T-helper 2 cell treated with Interferon-gamma antibody and Interleukin-4, amounts not matched to agents 5 μg/mL and 100 μg/mL, for 36 hours (primary cell): ENCODE measurements at places on chromosomes 1 and 21.

DNA sequence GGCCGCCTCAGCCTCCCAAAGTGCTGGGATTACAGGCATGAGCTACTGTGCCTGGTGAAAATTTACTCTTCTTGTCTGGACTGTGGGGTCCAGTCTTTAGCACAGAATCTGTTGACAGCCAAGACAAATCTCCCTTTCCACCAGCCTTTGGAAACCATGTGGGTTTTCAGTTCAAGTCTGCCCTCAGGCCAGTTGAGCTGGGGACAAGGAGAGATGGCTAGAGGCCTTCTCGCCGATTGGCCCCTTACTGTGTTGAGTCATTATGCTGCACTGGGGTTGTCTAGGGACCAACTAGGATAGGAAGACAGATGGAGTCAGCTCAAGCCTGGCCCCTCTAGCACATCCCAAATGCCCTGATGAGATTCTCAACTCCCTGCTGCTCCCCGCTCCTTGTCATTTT, 8.6 kb upstream of the NKAIN1 start:
- DNase-seq: no peak

- DNase-seq: no peak
Measured at GRCh38 chr1:172460177-172460576, 16.3 kb upstream of the PIGC start.

DNA sequence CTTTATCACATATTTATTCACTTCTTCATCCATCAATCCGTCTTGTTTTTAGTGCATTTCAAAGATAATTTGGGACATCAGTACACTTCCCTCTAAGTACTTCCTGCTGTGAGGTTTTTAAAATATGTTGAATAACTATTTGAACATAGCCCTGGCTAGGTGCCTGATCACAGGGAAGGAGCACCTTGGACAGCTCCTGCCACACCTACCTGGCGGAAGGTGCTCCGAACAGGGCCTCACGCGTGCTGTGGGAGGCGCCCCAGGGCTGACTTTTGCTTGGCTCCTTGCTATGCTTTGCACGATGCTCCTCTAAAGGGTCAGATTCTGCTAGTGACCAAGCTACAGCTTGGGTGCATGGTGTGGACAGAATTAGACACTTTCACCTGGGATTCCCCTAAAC, 4.9 kb upstream of the ATXN7L2 start:
- no peak for DNase-seq

- no peak for DNase-seq
Measured at GRCh38 chr1:85243372-85243771, 16.1 kb downstream of the C1orf52 start.

DNA sequence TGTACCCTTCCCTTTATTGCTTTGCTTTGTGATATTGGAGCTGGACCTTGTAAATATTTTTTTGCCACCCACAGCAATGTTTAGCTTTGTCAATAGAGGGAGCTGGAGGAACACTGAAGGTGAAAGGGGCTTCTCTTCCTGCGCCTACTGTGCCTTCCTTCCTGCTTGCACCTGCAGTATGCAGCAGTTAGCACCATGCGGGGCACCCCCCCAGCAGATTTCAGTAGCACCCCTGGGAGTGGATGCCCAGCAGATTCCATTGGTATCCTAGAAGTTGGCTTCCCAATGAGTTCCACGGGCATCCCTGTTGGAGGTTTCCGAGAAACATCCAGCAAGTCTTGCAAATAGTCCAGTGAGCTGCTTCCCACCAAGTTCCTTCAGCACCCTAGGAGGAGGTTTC, 25.6 kb downstream of the S100A10 start:
- DNase-seq: peak; percentile 45

- DNase-seq: no peak
Measured at GRCh38 chr1:198640174-198640573, 1.3 kb downstream of the PTPRC start.

GRCh38 chr1:244599937-244600350, 53.0 kb upstream of the DESI2 start:
- DNase-seq: peak; percentile 65

GRCh38 chr1:201212461-201213055, 21.9 kb downstream of the IGFN1 start:
- DNase-seq: no peak

DNA sequence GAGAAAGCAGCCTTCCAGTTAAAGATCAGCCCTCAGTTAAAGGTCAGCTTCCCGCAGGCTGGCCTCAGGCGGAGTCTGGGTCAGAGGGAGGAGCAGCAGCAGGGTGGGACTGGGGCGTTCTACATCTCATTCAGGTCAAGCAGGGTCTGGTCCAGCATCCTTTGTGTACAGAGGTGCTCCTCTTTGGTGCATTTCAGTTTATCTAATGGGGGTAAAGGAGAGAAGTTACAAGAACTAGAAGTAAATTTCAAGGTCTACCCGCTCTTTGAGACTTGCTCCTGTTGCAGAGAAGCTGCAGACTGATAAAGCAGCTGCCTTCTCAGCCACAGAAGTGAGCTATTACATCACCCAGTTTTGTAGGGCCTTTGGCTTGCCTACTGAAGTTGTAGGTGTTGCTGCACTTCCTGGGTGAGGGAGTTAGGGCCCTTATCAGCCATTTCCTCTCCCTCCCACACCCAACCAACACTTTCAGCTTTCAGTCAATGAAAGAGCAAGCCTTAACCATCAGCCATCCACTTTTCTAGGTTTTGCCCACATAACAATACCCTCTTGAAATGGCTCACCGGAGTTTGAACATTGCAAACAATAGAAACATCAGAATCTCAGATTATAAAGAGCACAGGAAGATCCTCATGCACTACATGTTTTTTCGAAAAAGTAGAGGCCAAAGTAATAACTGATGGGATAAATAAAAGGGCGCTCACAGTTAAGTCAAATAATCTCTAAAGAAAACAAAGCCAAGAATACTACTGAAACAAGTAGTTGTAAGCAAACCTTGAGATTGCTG, 2.8 kb upstream of the NUP210L start:
- DNase-seq: peak; percentile 87

DNA sequence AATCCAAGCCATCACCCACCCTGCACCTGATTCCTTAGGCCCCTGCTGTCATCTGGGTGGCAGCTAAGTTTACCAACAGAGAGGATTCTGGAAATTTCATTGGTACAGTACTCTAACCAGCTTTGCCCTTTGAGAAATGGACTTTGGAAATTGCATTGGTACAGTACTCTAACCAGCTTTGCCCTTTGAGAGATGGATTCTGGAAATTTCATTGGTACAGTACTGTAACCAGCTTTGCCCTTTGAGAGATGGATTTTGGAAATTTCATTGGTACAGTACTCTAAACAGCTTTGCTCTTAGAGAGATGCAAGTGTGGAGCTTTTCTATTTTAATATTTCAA, 42.5 kb downstream of the MAB21L3 start:
- DNase-seq: no peak

GRCh38 chr1:160789702-160790611, 6.0 kb upstream of the LY9 start:
- DNase-seq: no peak

DNA sequence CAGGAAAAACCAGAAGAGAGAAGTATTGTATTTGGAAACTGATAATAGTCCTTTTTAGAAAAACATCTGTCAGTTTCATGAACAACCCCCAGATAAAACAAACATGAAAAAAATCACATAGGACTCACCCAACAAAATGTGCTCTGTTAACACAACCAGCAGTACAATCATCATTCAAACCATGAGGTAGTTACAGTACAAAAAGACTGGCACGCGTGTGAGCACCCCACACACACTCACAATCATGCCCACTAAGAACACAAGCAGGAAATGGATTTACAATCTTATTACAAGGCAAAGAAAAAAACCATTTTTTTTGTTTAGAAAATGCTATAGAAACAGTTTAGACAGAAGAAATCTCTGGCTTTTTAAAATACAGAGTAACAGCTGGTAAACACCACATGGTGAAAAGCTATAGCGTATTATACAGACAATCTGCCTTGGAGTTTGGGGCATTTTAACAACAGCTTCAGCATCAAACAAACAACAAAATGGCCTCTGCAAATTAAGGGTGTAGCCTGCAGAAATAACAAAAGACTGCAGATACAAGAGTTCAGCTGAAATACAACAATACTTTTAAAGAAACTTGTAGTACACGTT, 180.0 kb downstream of the CDC7 start:
- DNase-seq: no peak

DNA sequence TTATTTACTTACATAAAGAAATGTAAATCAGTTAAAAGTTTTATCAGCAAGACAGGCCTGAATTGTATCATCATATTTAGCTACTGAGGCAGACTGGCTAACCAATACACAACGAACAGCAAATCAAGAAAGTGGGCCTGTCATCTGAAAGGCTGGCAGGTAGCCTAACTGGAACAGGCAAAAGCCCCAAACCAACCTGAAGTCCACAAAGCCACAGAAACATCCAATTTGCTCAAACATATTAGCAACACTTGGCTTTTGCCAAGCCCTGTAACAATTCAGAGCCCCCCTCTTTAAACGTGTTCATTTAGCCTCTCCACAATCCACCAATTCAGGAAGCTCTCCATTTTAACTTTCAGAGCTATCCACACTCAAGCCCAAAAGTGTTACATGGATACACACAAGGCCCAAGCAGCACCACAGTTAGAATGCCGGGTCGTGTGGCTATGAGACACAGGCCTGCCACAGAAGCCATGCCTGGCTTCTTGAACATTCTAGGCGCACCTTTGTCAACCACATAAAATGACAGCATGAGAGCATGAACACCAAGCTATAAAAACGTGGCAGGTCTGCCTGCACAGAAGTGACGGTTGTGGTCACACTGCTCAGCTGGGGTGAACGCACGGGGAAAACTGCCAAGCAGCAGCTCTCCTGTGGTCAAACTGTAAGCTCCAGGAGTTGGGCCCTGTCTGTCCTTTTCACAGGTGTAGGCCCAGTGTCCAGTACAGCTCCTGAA, 49.3 kb downstream of the CD34 start:
- no peak for DNase-seq

GRCh38 chr1:200058341-200058740, 30.8 kb downstream of the NR5A2 start:
- no peak for DNase-seq
